Urothelium cell line (cell line): ENCODE measurements at places on chromosomes 3 and 15.

DNA sequence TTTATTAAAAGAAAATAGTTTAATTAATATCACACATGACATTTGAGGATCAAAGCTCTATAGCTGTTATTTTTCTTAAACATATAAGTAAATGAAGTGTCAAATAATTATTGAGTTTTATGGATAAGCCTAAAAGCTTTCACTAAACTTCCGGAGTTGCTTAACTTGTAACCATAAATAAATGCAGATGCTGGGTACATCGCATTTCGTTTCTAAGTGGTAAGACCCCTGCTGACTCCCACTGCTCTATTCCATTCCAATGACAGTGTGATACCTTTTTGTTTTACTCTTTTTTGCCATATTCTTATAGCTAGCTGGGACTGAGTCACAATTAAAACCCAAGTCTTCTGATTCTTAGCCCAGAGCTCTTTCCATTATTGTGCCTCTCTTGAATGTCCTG, 411.1 kb downstream of the SOX2 start:
- no peak for DNase-seq

DNA sequence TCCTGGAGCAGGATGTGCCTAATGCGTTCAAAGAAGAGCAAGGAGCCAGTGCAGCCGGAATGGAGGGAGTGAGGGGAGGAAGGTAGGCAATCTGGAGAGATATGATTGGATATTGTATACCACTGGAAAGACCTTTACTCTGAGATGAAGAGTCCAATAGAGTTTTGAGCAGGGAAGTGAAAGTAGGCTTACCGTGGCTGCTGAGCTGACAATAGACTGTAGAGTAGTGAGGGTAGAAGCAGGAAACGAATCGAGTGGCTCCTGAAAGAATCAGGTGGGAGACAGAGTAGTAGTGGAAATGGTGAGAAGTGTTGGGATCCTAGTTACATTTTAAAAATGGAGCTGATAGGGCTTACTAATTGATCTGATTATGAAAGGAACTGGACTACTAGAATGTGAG, 51.8 kb upstream of the NUDT16 start:
- DNase-seq, result no peak

DNA sequence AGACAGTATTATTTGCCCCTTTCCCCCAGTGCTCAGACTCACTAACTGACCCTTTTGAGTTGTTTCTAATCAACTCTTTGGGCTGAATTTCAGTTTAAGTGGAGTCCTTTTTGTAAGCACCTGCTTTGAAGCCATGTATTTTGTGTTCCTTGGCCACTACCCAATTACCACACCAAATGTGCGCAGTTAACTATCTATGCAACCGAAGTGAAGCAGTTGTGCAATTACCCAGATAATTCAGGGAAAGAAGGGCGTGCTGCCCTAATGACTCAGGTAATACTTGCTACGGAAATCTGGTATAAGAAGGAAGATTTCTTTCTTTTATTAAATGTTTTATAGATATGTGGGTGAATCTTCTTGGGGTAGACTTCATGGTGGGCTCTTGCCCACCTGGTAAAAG, 371.9 kb upstream of the TBL1XR1 start:
- no peak for DNase-seq

GRCh38 chr3:105798381-105798934, 70.4 kb downstream of the CBLB start:
- DNase-seq, result no peak

GRCh38 chr3:113249601-113250000, 38.2 kb downstream of the BOC start:
- DNase-seq, result no peak

- DNase-seq, result no peak
Measured at GRCh38 chr3:148147903-148148302, 549.8 kb upstream of the AGTR1 start.

DNA sequence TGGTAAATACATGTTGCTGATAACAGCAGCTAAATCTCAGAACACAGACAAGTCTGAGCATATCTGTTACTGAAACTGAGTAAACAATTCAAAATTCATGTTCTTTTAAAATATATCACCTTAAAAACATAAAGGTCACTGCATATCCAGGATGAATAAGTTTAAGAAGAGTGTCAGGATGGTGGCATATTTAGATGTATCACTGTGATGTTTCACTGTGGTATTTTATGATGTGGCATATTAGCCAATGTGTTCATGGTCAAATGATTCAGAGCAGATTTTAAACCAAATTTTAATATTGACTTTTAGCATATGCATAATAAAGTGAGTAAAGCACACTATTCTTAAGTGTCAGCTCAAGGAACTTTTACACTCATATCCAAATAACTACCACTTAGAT, 346.4 kb upstream of the DPPA4 start:
- DNase-seq, result no peak

GRCh38 chr15:68818066-68818768, 2.5 kb downstream of the ANP32A start:
- peak; percentile 82 for DNase-seq

- no peak for DNase-seq
Measured at GRCh38 chr15:45037936-45038335, 14.9 kb downstream of the SORD start.

DNA sequence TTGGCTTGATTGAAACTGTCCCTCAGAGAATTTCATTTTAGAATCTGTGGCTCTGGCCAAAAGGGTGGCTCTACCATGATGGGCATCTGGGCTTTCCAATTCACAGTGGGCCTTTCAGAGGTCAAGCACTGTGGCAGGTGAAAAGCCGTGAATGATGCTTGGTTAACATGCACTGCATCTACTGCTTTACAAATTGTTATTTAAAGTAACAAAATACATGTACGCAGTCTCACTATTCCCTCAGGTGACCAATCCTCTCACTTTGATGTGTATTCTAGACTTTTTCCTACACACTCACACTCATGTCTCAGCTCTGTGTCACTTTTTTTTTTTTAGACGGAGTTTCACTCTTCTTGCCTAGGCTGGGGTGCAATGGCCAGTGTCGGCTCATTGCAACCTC, 70.5 kb downstream of the MGLL start:
- DNase-seq, result no peak

DNA sequence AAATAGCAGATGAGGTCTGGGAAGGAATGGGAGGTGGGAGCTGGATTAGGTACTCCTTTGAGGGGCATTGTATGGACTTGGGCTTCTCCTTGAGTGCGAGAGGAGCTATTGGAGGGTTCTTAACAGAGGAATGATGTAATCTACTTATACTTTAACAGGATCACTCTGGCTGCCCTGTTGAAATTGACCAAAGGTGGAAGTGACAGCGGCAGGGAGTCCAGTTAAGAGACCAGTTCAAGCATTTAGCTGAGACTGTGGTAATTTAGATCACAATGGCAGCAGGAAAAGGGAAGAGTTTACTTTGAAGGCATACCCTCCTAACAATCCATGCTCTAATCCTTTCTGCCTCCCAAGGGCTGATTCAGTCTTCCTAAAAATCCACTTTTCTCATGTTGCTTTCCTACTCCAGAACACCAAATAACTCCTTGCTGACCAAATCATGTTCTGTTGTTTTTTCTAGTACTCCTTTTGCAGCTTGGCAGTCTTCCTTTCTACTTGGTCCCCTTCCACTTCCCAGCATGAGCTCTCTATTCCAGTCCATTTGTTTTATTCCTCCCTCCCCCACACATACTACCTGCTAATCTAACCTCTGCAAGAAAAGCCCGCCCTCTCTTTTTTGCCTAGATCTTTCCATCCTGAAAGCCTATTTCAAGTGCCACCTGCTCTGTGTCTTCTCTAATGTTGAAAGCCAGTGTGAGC, 139.4 kb downstream of the NECTIN3 start:
- DNase-seq, result no peak

GRCh38 chr3:48273594-48274211, 32.8 kb downstream of the ZNF589 start:
- DNase-seq, result peak; percentile 76

GRCh38 chr3:28761375-28761774, 412.8 kb upstream of the AZI2 start:
- DNase-seq, result no peak

GRCh38 chr3:177341736-177342419, 144.6 kb upstream of the TBL1XR1 start:
- no peak for DNase-seq

DNA sequence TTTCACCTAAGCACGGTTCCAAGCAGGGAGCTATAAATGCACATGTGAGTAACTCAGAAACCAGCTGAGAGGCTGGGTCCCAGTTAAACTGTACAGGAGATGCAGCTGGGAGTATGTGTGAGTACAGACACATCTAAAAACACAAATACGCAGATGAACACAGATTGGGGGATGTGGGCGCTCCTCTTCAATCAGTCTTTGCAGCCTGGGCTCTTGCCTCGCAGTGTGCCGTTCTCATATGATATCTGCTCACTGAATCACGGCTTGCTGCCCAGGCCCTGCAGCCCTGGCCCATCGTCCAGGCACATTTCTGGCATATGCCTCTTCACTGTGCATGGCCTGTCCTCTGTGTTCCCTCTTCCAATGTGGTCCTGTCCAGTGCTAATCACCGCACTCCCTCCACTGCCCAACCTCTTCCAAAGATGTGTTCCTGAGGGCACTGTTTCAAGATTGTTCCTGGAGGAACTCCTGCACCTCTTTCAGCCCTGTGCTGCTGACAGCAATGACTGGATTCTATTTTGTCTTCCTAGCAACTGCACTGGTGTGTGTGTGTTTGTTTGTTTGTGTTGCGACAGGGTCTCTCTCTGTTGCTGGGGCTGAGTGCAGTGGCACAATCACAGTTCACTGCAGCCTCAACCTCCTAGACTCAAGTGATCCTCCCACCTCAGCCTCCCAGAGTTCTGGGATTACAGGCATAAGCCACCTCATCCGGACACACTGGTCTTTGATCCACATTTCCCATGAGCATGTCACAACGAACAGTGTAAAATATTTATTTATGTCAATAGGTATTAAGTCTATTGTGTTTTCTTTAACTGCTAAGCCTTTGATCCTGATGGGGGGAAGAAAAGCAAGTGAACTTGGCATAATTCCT, 17.0 kb downstream of the CA12 start:
- no peak for DNase-seq

DNA sequence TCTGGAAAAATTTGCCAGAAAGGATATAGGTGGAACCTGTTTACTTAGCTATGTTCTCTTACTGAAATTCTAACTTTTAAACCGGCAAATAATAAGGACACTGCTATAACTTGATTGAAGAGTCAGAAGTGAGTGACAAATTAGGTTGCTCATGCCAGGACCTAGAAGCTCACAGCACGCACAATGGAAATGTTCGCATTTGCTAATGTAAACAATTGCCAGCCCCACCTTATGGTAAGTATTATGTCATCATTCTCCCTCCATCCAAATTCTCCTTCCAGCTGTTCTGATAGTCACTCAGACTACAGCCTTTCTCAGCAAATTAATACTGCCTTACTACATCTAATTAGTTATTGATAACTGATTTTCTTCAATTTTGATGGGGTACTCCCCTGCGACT, 4.8 kb upstream of the STXBP5L start:
- DNase-seq, result no peak

DNA sequence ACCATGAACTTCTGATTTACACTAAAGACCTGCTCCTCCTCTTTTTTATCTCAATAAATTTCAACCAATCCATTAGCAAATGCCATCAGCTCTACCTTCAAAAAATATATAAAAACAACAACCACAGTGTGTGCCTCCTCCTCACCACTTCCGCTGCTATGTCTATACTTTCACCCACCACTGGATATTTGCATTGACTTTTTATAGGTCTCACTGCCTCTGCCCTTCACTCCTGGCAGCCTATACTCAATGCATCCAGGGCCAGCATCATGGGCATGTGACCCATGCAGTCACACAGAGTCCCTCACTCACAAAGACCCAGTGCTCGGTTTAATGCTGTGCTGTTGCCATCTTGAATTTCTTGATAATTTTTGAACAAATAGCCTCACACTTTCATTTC, 53.5 kb upstream of the CCDC54 start:
- DNase-seq, result no peak

DNA sequence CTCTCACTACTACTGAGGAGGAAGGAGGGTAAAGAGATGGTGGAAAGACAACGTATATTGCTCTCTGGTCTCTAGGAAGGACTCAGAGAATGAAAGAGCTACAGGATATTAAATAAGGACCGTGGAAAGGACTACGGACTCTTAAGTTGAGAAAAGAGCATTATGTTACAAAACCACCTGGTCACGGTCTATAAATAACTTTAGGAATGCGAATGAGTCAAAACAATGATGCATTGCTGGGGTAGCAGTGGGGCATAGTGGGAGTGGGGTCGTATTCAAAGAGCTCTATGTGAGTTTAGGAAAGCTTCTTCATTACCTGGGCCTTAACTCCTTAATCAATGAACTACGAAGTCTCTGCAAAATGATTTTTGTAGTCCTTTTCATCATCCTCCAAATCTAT, 295.7 kb upstream of the SOX14 start:
- no peak for DNase-seq

DNA sequence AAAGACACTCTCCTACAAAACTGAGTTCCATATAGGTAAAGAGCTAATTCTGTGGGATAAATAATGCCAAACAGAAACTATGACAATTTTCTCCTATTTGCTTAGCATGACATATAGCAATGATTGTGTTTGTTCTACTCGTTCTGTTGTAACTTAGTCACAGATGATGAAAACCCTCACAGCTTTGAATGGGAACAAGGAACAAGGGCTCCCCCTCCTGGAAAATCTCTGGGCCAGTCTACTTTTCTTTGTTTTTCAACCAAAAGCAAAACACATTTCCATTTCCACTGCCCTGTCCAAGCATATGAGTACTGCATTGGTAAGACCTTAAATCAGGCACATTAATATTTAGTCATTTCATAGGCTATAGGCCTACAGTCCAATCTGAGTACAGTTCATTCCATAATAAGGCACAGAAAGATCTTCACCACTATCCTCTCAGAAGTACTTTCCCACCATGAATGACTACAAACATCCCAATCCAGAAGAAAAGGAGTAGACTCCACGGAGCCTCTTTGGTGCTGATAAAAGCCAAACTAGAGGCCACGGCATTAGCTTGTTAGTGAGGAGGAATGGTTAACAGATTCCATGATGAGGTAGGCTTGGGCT, 67.1 kb downstream of the ATP8B4 start:
- DNase-seq, result peak; percentile 29

GRCh38 chr15:51647128-51647562, 24.6 kb upstream of the DMXL2 start:
- peak; percentile 35 for DNase-seq

DNA sequence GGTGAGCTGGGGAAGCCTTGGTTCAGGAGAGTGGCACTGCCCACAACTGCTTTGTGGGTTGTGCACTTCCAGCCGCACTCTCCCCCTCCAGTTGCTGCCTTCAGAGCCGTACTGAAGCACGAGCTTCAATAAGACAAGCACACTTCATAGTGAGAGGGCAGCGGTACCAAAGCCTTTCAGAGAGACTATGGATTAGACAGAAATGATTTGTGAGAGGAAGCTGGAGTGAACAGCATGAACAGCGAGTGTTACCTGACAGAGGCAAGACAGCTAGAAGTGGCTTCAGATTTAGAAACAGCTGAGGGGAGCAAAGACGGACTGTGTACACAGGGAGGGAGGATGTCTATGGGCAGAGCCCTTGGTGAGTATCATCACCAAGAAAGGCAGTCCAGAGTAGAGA, 31.1 kb downstream of the HCLS1 start:
- DNase-seq, result no peak

GRCh38 chr15:85379403-85380131, 836 bp upstream of the AKAP13 start:
- DNase-seq, result peak; percentile 13
